ENCODE measurements at places on chromosomes 2 and 18.

- peak; percentile 26 for DNase-seq
Observed at GRCh38 chr2:229340086-229340760, 69.1 kb upstream of the PID1 start.

DNA sequence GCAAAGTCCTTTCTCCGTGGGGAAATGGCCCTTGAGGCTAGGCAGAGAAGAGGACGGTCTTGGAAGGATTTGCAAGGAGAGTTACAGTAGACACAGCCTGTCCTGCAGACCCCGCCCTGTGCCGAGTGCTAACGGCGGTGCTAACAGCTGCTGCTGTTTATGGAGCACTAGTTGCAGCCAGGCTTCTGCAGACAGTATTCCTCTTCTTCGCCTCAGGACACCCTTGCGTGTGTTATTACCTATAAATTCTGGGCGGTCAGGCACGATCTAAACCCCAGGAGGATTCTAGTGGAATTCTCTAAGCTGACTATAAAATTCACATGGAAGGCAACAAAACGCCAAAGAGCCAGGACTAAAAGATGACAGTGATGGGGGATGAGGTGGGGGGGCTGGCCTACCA, 139.8 kb downstream of the GLI2 start:
- no peak for DNase-seq

GRCh38 chr2:218962859-218963492, 3.5 kb downstream of the CDK5R2 start:
- no peak for DNase-seq

GRCh38 chr2:28193630-28194403, 198.8 kb upstream of the FOSL2 start:
- no peak for DNase-seq

- no peak for DNase-seq
Observed at GRCh38 chr2:37402636-37403035, 58.2 kb downstream of the QPCT start.

DNA sequence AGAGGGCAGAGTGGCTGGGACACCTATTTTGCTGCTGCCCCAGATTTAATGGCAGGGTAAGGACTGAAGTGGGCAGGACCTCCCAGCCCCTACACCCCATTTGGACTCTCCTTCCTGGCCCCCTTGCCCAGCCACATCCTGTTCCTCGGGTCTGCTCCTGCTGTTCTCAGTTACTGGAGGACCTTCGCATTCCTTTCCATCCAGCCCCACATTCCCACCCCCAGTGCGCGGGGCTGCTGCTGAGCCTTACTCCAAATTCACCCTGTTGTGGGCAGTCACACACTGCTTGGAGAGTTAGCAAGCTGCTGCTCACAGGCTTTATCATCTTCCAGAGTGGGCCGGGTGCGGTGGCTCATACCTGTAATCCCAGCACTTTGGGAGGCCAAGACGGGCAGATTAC, 75.2 kb upstream of the SLC14A2 start:
- no peak for DNase-seq

- DNase-seq = no peak
Observed at GRCh38 chr2:27216416-27217137, 592 bp upstream of the CAD start.

DNA sequence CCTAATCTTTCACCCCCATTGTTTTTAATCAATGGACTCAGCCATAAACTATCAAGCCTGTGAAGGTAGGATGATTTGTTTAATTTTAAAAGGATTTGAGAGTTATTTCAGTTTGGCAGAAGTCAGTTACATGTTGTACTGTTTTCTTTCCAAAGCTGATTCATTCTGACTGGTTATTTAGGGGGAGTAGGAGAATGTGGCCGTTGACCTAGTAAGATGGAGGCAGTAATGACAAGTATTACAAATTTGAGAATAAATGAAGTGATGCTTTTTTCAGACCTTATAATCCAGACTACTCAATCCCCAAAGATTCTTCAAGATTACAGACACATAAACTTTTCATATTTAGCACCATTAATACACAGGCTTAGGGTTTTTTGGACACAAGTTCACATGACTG, 4.3 kb downstream of the EPHA4 start:
- no peak for DNase-seq

DNA sequence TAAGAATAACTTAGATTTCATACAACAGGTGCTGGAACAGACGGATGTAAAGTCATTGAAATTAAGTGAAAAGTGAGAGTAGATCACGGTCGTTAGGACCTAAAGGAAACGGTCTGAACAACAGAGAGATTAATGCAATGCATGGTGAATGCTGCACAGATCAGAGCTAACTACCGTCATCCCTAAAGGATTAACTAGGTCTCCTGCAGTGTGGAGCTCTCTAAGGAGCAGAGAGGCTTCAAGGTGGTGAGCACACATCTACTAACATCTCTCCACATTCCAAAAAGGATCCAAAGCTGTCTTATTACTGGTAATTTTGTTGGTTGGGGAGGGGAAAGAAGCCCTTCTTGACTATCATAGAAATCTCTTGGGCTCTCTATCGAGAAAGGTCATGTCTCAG, 75.3 kb downstream of the CABYR start:
- DNase-seq = no peak

DNA sequence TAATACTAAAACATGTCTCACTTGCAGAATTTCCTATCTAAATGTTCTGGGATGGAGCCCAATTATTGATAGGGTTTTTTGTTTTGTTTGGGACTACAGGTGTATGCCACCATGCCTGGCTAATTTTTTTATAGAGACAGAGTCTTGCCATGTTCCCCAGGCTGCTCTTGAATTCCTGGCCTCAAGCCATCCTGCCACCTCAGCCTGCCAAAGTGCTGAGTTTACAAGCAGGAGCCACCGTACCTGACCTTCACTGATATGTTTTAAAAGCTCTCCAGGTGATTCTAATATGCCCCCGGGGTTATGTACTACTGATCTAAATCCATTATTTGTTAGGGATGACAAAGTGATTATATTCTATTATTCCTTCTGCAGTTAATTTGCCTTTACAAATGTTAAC, 2.2 kb downstream of the ELAC1 start:
- no peak for DNase-seq

DNA sequence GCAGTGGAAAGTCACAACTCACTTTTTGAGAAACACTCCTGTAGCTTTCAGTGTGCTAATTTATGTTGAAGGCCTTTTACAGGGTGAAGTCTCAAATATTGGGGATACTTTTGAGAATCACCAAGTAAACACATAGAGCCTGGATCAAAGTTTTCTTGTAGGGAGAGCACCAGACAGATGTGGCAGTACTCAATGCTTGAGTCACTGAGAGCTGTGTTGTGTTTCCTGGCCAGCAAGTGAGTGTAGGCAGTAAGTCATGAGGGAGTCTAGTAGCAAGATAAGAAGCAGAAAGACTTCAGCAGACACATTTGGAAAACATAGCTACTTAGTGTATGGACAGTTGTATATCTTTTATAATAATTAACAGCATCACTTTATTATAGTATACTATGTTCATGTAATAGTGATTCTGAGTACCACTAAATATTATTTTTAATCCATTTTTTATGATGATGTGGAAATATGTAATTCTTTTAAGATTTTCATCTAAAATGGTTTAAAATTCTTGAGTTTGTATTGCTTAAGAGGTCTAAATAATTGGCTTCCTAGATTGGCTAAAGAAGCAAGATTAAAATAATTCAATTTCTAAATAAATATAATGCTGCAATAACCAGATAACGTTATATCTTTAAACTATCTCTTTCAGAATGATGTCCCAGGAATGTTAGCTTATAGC, 12.8 kb downstream of the PSMD1 start:
- no peak for DNase-seq

- DNase-seq = no peak
Observed at GRCh38 chr2:212692466-212692865, 153.9 kb upstream of the ERBB4 start.

DNA sequence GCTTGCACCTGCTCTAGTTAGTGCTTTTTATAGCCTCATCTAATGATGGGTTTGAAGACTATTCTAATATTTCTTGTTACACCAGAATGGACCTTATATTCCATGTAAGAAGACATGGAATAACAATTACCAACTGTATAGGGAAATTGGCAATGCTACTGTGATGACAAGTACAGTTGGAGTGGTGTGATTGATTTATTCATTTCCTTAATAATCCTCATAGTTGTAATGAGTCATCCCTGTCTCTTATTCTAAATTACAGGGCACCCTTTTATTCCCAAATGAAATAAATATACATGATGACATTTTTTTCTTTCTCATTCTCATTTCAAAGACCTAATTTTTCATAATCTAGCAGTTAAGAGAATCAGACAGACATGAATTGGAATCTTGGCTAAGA, 18.3 kb upstream of the TLK1 start:
- DNase-seq = no peak

GRCh38 chr2:230908595-230909191, 16.3 kb downstream of the GPR55 start:
- peak; percentile 79 for DNase-seq

GRCh38 chr2:171387052-171387451, 46.7 kb downstream of the METTL8 start:
- no peak for DNase-seq

- no peak for DNase-seq
Observed at GRCh38 chr2:207240649-207241048, 74.9 kb upstream of the KLF7 start.

DNA sequence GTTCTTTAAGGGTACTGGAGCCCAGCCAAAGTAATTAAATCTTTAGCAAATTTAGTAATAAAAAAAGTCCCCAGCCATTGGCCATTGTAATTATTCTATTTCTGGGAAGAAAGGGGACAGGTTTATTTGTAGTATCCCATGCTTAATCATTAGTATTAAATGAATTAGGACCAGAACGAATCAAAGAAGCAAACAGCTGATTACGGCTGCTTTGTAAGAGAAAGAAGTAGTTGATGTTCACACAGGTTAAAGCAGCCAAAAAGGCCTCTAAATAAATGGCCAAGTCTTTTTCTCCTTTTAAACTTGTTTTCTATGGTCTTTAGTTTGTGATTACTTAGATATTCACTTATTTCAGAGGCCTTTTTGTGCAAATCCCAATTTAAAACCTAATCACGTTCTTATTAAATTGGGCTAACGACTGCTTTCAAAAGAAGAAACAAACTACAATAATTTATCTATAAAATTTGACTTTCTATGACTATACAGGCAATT, 48.6 kb upstream of the DNAH7 start:
- no peak for DNase-seq

DNA sequence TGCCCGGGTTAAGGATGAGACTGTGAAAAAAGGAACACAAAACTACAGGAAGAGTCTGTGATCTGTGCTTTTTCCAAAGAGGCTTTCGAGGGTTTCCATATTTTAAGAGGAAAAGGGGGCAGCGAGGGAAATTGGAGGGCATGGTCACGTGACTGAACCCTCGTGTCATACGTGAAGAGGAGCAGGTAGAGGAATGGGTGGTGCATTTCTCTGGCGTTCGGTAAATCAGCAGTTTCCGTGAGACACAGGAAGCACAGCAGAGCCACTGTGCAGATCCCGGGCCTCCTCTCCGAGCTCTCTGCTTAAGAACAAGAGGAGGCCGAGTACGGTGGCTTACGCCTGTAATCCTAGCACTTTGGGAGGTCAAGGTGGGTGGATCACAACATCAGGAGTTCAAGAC, 219.7 kb downstream of the NDUFA10 start:
- no peak for DNase-seq

DNA sequence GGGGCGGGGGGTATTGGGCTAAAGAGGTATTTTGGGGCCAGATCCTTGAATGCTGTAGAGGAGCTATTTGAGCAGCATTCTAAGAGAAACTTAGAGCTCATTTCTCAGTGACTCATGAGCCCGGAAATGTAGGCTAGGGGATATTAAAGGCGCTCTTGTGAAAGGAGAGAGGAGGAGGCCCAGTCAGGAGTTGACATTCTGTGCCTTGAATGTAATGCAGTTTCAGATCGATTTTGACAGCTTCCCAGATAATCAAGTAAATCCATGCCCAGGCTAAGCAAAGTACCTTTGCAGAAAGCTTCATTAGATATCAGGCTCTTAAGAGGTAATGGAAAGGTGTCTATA, 1.5 kb downstream of the CAB39 start:
- peak; percentile 83 for DNase-seq

DNA sequence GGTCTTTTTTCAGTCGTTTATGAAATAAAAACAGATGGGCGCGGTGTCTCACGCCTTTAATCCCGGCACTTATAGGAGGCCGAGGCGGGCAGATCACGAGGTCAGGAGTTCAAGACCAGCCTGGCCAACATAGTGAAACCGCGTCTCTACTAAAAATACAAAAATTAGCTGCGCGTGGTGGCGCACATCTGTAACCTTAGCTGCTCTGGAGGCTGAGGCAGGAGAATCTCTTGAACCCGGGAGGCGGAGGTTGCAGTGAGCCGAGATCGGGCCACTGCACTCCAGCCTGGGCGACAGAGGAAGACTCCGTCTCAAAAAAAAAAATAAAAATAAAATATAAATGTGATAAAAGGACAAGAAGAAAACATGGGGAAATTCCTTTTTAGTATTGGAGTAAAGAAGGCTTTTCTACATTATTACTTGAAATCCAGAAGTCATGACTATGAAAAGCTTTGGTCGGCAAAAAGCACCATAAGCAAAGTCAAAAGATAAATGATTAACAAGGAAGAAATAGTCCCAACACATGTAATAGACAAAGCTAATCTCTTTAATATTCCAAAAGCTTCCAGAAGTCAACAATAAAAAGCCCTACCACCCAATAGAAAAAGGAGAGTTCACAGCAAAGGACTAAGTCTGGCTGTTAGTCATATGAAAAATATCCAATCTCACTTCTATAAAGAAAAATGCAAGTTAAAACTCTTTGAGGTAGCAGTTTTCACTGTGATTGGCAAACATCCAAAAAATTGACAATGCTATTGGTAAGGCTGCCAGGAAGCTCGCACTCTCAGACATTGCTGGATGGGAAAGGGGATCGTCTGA, 1.4 kb upstream of the FAM168B start:
- no peak for DNase-seq

GRCh38 chr2:38409156-38410102, 32.4 kb upstream of the ATL2 start:
- no peak for DNase-seq

GRCh38 chr2:208671284-208671683, 264.7 kb downstream of the PTH2R start:
- no peak for DNase-seq

DNA sequence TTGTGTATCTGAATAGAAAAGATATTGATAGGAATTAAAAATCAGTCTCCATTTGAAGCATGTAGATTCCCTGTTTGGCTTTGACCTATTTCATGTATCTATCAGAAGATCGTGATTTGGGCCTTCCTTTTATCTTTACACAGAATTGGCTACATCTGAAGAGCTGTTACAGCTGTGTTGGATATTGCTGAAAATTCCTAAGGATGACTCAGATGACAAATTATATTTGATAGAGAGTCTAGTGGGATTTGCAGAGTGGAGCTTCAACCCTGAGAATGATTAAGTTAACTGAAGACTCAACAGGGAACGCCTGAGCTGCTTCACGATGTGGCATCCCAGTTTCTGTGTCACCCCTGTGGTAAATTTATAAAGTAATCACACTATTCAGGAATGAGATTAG, 4.9 kb upstream of the COL3A1 start:
- DNase-seq = peak; percentile 5

DNA sequence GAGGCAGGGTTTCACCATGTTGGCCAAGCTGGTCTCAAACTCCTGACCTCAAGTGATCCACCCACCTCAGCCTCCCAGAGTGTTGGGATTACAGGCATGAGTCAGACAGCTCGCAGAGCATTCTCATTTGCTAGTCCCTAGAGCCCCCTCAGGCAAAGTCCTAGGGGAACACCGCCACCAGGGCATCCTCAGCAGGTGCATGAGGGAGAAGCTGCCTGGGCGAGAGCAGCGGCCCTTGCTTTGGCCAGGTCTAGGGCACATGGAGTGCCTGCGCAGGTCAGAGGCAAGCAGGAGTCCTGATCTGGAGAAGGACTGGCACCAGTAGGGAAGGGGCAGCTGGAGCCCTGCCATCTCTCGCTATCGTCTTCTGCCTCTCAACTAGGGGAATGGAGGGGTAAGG, 32.4 kb downstream of the NGEF start:
- no peak for DNase-seq

- DNase-seq = peak; percentile 47
Observed at GRCh38 chr2:88187038-88187676, 17.0 kb downstream of the THNSL2 start.
